ENCODE measurements at places on chromosomes 2 and 18.

GRCh38 chr18:48961547-48961946 is 10.8 kb upstream of the SMAD7 start:
- DNase-seq, result no peak

- no peak for DNase-seq
Observed at GRCh38 chr2:133829450-133830020, 261.3 kb upstream of the NCKAP5 start.

- DNase-seq, result no peak
Observed at GRCh38 chr2:178747767-178748166, 59.5 kb downstream of the TTN start.

GRCh38 chr2:237630216-237631000 is 3.0 kb downstream of the LRRFIP1 start:
- no peak for DNase-seq

DNA sequence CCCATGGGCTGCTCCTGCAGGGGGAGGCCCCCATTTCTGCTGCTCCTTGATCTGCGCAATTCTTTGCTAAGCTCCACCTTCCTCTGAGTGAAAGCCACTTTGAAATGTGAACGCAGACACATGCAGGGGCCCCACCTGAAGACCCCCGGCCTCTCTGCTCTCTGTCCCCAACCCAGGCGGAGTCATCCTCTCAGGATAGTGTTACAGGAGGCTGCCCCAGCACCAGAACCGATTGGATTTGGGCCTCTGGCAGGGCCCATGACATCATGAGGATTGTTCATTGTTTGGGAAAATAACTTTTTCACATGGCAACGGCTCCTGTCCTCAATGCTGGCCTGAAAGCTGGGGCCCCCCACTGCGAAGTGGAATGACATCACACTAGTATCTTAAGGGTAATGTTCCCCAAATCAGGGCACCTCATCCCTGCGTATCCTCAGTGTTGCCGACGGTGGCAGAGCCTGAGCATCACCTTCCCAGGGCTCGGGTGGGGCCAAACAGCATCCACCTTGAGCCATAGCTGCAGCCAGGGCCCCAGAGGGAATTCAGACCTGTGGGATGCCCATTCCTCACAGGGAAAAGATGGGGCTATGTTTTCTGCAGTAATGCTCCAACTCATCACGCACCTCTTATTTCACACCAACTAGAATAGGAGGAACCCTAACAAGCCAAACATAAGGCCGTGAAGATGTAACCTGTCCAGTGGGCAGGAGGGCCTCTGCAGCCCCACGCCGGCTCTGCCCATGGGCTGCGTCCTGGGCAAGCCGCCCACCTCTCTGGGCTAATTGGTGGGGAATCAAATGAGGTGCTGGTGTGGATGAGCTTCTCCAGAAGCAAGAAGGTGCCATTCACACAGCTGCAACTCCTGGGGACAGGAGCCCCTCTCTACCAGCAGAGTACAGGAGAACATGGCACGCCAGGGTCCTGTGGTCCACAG is 2.7 kb upstream of the ERFE start:
- no peak for DNase-seq

DNA sequence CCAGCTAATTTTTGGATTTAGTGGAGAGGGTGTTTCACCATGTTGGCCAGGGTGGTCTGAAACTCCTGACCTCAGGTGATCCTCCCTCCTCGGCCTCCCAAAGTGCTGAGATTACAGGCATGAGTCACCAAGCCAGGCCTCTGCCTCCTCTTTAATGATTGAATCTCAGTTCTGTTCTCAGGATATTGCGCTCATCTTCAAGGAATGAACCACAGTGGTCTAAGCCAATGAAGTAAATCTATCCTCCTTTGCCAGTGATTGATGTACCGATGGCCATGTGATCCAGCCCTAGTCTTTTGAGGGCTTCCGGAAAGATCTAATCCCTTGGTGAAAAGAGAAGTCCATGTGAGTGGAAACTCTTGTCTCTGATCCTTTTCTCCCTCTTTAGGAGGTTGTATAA is 48.6 kb downstream of the POLE4 start:
- no peak for DNase-seq
